Dermis microvascular lymphatic vessel endothelial cell (primary cell): ENCODE measurements at places on chromosomes 6 and 20.

- no peak for DNase-seq
Observed at GRCh38 chr6:131568726-131569125, 4.3 kb upstream of the ARG1 start.

- DNase-seq: peak; percentile 7
Observed at GRCh38 chr6:125489579-125490285, 188.0 kb upstream of the HDDC2 start.

DNA sequence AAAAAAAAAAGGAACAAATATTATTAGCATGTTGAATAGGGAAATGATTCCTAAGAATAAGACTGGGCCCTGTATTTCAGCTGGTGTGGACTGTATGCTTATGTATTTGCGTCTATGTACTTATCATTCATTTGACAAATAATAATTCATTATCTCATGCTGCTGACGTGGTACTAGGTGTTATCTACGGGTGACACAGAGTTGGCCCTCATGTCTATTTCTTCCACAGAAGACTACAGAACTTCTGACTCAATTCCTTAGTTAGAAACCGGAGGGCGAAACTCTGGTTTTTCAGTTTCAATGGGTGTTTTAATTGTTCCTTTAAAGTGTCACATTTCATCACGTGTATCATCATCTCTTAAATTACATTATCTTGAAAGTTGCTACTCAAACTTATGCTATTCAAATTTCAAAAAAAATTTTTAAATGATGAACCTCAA is 305.9 kb downstream of the CLIC5 start:
- no peak for DNase-seq

GRCh38 chr20:4544765-4545164 is 176.9 kb upstream of the PRND start:
- DNase-seq: no peak

- DNase-seq: peak; percentile 51
Observed at GRCh38 chr20:62355516-62355877, 11.6 kb downstream of the LAMA5 start.

DNA sequence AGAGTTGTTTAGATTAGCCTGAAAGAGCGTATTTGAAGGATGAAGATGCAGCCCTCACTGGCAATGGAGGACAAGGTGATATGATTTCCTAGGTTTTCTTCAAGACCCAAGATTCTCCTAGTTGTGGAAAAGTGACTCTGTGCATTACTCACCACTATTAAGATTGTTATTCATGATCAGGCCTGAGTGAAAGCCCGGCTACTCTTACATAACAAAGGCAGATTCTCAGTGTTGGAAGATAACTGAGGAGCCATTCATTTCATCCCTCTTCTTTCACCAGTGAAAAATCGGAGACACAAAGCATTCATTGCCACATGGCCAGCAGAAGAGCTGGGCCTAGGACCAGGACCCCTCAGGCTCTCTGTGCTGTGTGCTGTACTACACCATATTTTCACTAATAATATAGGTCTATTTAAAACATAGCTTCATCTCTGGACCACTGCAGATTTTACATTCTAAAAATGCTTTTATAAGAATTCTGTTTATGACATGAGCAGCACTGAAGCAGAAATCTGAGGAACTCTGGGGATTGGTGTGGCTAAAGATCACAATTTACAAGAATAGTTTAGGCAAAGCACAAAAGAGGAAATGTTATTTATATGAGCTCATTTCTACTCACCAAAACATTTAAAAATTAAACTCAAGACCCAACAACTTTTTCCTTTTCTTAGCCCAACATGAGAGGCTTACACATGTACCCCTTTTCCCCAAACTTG is 181.9 kb upstream of the CCN2 start:
- DNase-seq: no peak

DNA sequence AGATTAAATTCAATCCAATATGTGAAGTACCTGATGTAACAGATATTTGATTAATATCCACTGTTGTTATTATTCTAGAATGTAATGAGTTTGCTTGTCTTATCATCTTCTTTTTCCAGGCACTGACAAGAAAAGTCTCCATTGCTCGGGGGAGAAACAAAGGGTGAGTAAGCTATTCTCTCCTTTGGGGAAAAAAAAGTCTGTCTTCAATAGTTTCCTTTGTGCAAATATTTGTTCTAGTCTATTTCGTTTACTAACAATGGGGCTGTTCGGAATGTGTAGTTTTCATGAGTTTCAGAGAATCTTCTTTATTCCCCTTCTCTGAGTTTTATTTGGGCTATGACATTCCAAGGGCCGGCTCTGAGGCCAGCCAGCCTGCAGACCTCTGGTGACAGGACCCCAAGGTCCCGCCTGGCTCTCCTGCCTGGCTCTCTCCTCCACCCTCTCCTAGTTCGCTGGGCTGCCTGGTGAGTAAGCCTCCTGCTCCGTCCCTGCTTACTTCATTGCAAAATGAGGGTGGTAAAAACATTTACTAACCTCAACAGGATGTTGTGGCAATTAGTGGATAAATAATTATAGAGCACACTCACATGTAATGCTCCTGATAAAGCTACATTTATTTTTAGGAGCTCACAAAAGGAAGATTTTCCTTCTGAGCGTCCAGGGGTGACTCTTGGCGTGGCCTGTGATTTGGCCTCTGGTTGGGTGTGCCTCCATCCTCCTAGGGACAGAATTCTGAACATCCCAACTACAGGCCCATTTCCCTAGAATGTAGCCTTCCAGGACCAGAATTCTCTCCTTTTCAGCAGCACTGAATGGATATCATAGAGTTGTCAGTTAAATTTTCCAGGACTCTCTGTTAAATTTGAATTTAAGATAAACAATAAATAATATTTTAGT is 43.1 kb upstream of the SNX9 start:
- no peak for DNase-seq

DNA sequence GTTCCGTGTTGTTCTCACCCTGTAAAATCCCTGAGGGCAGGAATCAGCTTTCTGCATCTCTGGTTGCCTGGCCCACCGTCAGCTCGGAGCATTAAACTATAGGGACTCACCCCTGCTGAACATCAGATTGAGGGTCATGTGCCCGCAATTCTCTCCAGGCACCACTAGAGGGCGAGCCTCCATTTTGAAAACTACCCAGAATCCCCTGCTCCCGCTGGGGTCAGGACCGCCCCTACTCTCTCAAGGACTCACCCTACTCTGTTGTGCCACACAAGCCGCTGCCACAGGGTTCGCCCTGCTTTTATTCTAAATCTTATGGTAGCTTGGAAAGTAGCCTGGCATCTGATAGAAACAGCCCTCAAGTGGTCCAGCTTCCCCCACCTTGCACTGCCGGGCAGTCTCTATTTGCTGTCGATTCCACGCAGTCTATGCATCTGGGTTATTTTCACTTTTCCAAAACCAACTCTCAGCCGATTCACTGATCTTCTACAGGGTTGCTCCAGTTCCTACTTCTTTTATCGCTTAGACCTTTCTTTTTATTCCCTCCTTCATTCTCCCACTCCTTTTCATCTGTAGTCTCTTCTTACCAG is 244.1 kb upstream of the QKI start:
- peak; percentile 3 for DNase-seq

- DNase-seq: no peak
Observed at GRCh38 chr20:13243826-13244376, 22.8 kb downstream of the ISM1 start.

- DNase-seq: no peak
Observed at GRCh38 chr6:50850223-50851048, 31.8 kb downstream of the TFAP2B start.

DNA sequence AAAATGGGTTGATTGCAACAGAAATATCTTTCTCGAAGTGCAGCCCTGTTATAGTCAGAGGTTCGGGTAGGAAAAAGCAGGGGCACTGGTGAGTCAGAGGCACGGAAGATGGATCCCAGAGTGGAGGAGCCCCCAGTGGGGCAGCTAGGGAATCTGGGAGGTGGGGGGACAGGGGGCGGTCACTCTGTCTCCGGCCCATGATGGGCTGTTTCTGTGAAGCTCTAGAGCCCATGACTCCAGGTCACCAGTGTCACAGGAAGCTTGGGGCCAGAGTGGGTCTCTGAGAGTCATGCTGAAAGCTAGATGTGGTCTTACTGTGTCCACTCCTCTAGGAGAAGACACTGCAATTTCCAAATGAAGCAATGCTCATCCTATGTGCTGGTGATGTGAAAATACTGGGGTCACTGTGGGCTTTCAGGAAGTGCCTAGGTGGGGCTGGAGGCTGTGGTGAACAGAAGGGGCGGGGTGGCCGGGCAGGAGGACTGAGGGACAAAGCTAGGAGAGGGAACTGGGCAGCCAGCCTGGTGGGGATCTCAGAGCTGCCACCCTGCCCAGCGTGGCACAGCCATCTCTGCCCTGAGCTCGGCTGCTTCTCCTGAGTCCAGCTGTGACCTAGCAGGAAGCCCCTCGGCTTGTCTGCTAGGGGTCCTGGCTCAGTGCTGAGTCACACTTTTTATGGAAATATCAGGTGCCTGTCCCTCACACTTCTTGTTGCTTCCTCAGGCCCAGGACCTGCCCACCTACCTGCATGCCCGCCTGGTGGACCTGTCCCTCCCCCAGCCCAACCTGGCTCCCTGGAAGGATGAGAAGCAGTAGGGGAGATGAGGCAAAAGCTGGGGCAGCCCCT is 54.2 kb downstream of the IRF4 start:
- DNase-seq: no peak

GRCh38 chr6:14454473-14454775 is 336.9 kb downstream of the CD83 start:
- no peak for DNase-seq

- no peak for DNase-seq
Observed at GRCh38 chr6:30601436-30601814, 15.6 kb downstream of the PPP1R10 start.

DNA sequence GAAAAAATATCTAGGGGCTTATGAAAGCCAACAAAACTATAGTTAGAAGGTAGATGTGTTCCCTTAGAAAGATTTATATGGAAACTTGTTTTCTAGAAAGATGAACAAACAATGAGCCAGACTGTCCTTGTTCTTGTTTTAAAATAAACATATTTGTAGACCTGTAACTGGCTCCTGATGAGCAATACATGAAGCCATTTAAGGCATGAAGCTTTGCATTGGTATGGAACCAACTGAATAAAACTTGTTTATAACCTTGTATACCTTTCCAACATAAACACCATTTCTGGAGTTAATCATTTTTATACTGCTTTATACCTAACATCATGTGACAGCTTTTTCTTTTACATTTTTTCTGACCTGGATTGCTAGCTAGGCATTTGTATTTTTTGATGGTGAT is 247.8 kb downstream of the PRL start:
- no peak for DNase-seq

- DNase-seq: no peak
Observed at GRCh38 chr6:44926556-44926955, 401.6 kb upstream of the RUNX2 start.

DNA sequence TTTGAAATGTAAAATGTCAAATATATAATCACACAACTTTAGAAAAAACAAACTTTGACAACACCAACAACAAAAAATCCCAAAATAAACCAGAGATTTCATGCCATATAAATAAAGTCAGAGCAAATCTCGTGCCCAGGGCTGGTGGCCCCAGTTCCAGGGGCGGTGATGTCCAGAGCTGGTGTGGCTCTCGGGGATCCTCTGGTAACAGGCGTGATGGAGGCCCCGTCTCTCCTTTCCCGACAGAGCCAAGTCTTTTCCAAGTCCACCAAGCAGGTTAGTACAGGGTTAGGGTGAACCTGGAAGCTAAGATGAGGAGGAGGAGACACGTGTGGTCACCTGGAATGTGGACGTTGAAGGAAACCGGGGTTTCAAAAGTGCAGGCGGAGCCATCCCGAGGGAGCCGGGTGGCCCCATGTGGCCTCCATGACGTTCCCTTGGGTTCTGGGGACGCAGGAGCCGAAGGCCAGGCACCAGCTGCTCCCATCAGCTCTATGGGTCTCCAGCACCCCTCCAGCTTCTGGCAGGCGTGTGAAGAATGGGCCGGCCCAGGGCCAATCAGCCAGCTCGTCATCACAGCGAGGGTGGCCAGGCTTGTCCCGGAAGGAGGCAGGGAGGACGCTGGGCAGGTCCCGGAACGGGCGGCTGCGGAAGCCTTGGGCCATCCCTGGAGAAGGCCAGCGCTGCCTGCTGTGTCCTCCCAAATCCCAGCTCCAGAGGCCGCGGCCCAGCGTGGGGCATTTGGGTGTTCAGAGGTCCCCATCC is 202.5 kb downstream of the PREX1 start:
- DNase-seq: no peak

GRCh38 chr20:39941245-39941644 is 747.8 kb downstream of the MAFB start:
- DNase-seq: no peak
